ENCODE measurements at places on chromosomes 5 and 9.

DNA sequence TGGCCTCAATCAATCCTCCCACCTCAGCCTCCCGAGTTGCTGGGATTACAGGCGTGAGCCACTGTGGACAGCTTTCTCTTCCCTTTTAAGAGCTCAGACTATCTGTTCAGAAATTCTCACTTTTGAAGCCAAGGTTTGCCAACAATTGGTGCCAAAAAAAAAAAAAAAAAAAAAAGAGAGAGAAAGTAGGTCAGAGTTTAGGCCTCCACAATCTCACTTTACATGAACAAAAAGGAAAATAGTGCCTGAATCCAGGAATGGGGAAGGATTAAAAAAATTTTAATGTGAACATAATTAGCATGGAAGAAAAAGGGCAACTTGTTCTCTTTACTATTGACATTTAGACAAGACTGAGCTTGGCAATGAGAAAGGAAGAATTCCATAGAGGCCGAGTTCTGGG is 94.1 kb downstream of the NSG2 start:
- no peak for DNase-seq

GRCh38 chr5:43569236-43569746 is 12.4 kb upstream of the PAIP1 start:
- DNase-seq = no peak

- DNase-seq = no peak
These were observed 129.6 kb downstream of the TLE1 start for GRCh38 chr9:81559709-81560108.

DNA sequence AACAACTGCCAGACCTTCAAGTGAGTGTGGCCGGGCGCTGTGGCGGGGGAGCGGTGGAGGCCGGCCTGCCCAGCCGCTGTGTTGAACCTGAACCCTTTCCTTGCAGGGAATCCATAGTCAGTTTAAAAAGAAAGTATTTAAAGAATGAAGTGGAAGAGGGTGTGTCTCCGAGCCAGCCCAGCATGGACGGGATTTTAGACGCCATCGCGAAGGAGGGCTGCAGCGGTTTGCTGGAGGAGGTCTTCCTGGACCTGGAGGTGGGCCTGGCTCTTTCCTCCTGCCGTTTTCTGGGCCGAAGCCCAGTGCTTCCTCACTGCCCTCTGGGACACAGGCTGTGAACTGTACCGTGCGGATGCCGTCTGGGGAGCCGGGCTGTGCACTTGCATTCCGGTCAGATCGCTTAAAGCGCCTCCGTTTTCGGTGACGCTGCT is 19.1 kb downstream of the EXOC3 start:
- DNase-seq = no peak

- no peak for DNase-seq
These were observed 10.4 kb upstream of the DEPDC1B start for GRCh38 chr5:60710362-60710761.

GRCh38 chr9:129749575-129749974 is 3.3 kb downstream of the PTGES start:
- DNase-seq = no peak

GRCh38 chr9:117656002-117656401 is 48.2 kb upstream of the TLR4 start:
- DNase-seq = no peak

DNA sequence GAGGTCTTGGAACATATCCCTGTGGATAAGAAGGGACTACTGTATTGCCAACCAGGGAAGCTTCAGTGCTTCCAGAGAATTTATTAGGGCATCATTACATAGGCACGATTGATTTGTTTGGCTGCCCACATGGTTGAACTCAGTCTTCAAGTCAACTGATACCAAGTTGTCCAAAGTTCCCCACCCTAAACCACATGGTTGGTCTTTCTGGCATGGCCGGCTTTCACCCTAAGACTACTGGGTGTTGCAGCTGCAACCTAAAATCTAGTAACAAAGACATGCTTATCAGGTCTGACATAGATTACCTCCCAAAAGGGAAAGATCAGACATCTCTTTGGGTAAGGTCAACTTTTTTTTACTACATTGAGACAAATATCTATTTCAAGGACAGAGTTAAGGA is 37.0 kb downstream of the FAF2 start:
- DNase-seq = no peak

- DNase-seq = no peak
These were observed 1.3 kb upstream of the DMRT3 start for GRCh38 chr9:974996-975739.

GRCh38 chr5:4991925-4992324 is 148.2 kb upstream of the ADAMTS16 start:
- DNase-seq = no peak

- DNase-seq = peak; percentile 62
These were observed 41.1 kb upstream of the ICE1 start for GRCh38 chr5:5381310-5381913.

DNA sequence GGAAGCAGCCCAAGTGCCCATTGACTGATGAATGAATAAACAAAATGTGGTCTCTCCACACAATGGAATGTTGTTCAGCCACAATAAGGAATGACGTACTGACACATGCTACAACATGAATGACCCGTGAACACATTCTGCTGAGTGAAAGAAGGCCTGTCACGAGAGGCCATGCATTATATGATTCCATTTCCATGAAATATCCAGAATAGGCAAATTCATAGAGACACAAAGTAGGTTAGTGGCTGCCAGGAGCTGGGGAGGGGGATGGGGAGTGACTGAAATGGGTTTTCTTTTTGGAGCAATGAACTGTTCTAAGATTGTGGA is 41.4 kb downstream of the BICD2 start:
- no peak for DNase-seq

DNA sequence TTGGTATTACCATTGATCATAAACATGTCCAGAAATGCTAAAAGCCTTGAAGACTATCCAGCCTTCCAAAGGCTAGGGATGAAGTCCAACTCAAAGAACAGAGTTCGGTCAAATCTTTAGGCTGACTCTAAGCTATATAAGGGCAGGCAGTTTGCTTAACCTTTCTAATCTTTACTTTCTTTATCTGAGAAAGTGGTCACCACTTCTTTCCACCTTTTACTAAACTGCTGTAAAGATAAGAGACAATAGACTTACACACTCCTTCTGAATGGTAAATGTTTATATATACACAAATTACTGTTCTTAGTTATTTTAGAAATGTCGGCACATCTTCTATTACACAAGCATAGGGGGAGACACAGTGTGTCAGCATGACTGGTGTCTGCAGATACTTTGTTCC is 100.4 kb downstream of the NREP start:
- DNase-seq = no peak

- no peak for DNase-seq
These were observed 40.9 kb downstream of the AMBP start for GRCh38 chr9:114037249-114037648.

DNA sequence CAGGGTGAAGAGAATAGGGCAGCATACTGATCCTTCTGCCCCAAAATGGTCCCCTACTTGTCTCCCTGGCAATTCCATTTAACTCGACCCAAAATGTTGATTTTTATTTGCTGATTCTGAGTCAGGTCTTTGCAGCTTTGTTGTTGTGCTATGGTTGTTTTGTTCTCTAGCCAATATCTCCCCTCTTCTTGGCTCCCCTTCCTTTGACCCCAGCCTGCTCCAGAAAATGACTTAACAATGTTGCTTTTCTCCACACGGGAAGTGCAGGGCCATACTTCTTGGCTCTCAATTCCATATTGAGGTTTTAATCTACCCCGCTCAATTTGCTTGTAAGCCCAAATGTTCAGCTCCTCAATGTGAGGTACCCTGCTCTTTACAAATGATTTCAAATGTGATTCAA is 330.0 kb downstream of the RASEF start:
- DNase-seq = no peak

DNA sequence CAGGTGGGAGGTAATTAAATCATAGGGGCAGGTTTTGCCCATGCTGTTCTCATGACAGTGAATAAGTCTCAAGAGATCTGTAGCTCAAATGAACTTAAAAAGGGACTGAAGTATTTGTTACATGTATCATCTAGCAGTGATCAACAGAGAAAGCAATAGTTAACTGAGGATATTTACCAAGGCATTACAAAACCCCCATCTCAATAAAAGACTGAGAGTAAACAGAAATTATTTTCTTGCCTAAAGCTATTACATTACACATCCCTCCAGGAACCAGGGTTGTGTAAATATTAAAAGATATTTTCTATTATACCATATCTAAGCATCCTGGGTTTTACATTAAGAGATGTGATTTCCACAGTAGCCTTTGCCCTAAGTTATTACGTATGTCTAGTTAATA is 169.9 kb downstream of the CTNND2 start:
- DNase-seq = no peak

GRCh38 chr9:18492612-18493011 is 18.7 kb downstream of the ADAMTSL1 start:
- DNase-seq = no peak

DNA sequence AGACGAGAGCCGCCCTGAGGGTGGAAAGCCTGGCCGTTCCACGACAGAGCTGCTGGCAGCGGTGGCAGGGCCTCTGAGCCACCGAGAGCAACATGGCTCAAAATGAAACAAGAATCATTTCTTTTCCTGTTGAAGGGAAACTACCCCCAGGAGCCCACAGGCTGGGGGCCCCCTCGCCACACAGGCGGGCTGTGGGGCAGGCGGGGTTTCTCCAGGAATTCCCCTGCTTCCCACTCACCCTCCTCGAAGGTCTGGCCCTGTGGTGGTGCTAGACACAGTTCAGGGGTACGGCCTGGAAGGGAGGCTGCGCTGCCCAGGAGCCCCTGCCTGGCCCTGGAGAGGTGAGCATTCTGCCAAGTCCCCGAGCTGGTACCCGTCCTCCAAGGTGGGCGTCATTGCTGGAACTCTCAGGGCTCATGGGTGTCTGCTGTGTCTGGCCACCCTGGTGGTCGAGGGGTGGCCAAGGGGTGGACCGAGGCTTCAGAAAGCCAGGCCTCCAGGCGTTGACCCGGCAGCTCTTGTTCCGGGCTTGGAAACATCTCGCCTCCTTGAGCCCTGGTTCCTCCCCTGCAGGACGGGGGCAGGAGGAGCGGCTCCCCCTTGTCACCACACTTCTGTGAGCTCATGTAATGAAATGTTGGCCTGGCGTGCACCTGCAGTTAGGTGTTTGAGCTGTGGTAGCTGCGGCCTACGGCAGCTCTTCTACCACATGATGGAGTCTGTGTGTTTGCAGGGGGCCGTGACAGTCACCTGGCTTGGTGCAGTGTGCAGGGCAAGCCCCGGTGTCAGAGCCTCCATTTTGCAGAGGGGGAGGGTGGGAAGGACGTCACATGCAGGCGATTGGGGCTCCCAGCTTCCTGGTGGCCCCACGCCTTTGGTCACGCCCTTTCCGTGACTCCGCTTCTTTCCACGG is 65.3 kb downstream of the RXRA start:
- no peak for DNase-seq

GRCh38 chr5:68950125-68950524 is 143.7 kb upstream of the SLC30A5 start:
- DNase-seq = peak; percentile 40

DNA sequence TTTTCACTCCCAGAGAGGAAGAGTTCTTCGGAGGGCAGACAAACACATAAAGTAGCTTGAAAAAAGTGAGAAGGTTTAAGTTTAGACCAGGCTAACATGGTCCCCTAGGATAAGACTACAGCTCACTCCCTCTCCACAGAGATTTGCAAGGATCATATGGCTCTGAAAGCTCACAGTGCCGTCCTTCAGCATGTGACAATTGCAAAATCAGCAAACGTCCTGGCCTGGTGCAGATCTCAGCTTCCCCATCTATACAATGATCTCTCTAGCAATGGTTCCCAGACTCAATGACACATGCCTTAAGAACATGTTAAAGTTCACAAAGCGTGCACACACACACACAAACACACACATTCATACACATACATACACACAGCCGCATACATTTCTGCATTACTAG is 327.6 kb downstream of the ACTL7B start:
- DNase-seq = no peak
